RPMI8226 (cell line): ENCODE measurements at places on chromosomes 16 and 17.
A peak's percentile ranks its signal among the peaks of the same experiment; 100 is the strongest.

- DNase-seq, result no peak
Observed at GRCh38 chr16:79061181-79061580, 539.4 kb downstream of the MAF start.

GRCh38 chr16:27460663-27461482 is 58.9 kb downstream of the IL21R start:
- DNase-seq, result no peak

DNA sequence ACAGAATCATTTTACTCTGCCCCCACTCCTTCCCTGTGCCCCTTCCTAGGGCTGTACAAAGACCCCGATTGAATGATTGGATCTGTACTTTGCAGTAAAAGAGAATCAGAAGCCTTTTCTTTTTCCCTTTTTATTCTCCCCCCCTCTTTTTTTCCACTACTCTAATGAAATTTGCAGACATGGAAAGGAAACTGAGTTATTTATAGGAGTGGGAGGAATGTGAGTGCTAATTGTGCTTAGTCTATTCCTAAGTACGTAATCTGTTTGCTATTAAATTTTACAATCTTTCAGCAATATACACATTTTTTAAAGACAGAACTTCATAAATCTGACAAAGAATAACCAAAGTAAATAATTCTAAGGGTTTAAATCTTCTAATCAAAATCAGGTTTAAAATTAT is 314.3 kb downstream of the MAP2K6 start:
- no peak for DNase-seq

DNA sequence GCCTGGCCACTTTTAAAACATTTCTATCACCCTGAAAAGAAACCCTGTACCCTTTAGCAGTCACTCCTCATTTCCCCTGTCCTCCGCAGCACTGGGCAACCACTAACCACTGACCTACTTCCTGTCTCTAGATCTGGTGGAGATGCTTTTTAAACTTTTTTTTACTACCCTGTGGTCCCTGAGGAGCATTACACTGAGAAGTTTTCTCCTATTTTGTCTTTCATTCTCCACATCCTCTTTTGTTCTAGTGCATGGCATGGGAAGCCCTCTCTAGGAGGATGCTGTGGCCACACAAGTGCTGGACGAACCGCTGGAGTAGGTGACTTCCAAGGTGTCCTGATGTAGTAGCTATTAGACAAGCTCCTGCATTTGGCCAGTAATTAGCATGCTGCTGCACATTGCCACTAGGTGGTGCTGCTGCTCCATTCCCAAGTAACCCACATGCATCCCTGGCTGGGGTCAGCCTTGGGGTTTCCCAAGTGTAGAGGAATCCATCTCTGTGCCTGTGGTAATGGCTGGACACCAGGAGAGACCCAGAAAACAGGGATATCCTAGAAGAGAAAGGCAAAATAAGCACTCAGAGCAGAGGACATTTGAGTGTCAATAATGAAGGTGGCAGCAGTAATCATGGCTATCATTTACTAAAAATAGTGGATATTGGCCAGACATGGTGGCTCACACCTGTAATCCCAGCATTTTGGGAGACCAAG is 143.8 kb upstream of the CRHR1 start:
- DNase-seq, result peak; percentile 70

DNA sequence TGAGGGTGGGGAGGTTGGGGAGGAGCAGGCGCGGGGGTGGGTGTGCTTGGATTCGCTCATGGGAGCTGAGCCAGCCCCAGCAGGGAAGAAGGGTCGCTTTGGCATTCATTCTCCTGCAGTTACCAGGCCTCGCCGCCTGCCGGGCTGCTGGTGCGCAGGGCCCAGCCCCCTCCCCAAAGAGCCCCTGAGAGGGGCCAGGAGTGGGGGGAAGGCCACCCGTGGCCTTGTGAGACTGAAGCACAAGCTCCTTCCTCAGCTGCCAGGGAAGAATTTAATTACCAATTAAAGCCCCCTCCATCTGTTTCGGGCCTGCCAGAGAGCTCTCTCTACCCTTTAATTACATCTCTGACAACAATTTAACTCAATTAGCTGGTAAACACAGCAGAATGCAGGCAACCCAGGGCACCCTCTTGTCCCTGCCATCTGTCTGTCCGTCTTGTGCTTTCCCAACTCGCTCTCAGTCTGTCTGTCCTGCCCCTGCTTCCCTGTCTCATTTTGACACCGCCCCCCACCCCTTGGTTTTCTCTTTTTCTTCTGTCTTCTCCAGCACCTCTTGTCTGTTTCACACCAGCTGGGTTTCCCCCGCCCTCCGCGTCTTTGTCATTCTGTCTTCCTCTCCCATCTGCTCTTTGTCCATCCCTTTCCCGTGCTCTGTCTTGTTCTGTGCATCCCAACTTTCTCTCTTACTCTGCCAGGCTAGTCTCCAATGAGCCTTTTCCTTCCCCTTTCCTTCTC is 32.7 kb downstream of the CDK5RAP3 start:
- DNase-seq, result no peak

GRCh38 chr17:44314869-44315661 is 6.7 kb downstream of the RUNDC3A start:
- DNase-seq, result peak; percentile 65

DNA sequence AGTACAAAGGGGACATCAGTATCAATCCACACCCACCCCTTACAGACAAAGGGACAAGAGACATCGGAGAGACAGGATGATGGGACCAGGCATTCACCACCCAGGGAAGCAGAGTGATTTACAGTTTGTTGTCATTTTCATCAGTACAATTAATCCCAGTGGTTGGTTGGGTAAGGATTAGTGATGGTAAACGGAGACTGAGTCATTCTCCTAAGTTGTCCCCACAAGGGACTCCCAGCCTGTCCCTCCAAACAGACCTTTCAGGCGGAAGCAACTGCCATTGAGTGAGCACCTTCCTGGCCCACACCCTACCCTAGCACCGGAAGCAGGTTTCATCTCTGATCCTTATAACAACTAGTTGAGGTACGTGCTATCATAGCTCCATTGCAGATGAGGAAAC is 11.2 kb downstream of the PPL start:
- DNase-seq, result no peak

GRCh38 chr16:58155839-58156238 is 26.7 kb upstream of the CFAP20 start:
- no peak for DNase-seq

DNA sequence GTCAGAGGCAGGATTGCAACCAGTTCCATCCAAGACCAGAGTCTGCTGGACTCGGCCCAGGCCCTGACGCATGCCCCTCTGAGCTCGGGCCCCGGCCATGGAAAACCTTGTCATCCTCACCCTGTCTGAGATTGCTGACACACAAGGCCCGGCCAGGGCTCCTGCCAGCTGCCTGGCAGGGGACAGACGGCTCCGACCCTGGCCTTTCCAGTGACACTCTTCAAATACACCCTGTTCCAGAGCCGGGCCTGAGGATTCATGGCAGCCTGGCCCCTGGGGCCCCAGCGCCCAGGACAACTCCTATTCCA is 3.2 kb upstream of the PABPN1L start:
- DNase-seq, result no peak

- DNase-seq, result peak; percentile 36
Observed at GRCh38 chr16:88384222-88385111, 1.7 kb downstream of the ZNF469 start.

- no peak for DNase-seq
Observed at GRCh38 chr17:61447358-61447757, 4.9 kb upstream of the TBX4 start.

DNA sequence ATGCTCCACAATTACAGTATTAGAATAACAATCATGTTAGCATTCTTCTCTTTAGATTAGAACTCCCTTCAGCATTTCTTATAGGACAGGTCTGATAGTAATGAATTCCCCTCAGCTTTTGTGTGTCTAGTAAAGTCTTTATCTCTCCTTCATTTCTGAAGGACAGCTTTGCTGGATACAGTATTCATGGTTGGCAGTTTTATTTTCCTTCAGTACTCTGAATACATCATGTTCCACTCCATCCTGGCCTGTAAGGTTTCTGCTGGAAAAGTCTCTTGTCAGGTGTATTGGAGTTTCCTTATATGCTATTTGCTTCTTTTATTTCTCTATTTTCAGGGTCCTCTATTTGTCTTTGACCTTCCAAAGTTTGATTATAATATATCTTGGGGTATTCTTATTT is 4.0 kb upstream of the ABCA10 start:
- DNase-seq, result no peak

GRCh38 chr17:77793146-77793970 is 165.1 kb upstream of the TNRC6C start:
- DNase-seq, result no peak
